ENCODE measurements at places on chromosomes 7 and 10.

DNA sequence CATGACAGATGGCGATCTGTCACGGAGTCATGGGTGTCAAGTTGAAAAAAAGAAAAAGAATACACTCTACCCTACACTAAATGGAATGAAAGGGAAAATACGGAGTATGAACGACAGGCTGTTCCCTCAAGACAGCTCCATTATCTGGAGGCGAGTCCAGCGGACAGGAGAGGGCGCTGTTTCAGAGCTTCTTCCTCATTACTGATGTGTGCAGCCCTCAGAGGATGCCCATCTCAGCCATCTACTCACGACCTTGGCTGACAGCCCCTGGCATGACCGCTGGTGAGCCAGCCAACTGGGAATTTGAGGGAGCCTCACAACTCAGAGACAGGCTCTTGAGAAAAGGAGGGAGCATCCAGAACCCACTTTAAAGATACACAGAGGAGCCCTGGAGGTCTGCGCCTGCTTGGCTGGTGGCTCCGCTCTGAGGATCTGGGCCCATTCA lies 49.6 kb upstream of the SMNDC1 start:
- peak; percentile 27 for DNase-seq

- DNase-seq = peak; percentile 31
Measured at GRCh38 chr10:6669269-6669859, 89.3 kb upstream of the PRKCQ start.

DNA sequence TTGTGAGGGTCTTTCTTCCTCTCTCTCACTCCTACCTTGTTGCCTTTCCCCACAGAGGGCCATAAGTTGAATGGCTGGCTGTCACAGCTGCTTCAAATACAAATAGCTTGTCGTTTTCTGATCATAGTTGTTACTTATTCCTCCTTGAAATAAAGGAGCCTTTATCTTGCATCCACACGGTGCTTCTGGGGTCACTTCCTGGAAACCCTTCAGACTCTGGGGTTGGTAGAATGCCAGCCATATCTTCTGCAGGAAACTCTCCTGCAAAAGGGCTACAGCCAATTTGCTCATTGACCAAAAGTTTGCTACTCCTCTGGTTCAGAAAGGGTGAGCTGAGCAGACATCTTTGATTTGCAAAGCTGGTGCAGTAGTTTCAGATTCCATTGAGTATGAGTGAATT lies 70.4 kb downstream of the FAM185A start:
- DNase-seq = no peak

DNA sequence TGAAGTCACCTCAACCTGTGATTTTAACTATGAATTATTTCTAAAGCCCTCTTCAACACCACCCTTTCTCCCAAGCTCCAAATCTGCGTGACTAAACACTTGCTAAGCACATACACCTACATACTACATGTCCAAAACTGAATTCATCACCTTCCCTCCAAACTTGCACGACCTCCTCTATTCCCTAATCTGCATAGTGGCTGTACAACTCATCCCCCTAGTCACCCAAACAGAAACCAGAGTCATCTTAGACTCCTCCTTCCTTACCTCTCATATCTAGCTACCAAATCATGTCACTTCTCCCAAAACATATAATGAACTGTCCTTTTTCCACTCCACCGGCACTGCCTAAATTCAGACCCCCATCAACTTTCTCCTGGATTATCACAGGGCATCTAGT lies 16.2 kb downstream of the ARHGAP21 start:
- no peak for DNase-seq

DNA sequence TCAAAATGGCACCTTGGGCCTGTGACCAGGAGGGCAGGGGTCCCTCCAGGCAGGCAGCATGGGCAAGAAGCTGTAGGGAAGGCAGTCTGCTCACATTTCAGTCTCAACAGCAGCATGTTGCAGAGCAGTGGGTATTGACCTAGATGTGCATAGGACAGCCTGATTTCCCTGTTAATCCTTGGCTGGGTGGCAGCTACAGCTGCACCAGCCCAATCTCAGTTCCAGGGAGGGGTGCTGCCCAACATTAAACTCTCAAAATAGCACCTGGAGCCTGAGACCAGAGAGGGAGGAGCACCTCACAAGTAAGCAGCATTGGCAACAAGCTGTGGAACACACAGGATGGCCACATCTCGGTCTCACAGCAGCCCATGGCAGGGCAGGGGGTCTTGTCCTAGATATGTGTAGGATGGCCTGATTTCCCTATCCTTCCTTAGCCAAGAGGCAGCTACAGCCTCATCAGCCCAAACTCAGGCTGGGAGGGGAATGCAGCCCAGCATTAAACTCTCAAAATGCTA lies 10.3 kb downstream of the TMEM140 start:
- no peak for DNase-seq

DNA sequence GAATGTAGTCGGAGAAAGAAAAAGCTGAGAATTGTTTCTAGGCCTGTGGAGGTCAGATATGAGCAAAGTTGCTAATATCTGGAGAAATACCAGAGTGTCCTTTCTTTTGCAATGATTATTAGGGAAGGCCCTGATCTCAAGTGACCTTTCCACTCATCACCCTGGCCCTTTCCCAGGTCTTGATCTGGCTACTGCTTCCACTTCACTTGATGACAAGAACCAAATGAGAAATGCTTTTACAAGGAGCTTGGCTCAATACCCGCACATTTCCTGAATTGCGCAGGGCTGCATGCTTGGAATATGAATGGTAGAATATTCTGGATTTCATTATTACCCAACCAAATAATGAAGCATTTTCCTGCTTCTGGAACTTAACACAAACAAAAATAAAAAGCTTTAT lies 104.6 kb downstream of the ITGB8 start:
- no peak for DNase-seq

- DNase-seq = no peak
Measured at GRCh38 chr7:92295391-92295790, 49.6 kb downstream of the ANKIB1 start.

DNA sequence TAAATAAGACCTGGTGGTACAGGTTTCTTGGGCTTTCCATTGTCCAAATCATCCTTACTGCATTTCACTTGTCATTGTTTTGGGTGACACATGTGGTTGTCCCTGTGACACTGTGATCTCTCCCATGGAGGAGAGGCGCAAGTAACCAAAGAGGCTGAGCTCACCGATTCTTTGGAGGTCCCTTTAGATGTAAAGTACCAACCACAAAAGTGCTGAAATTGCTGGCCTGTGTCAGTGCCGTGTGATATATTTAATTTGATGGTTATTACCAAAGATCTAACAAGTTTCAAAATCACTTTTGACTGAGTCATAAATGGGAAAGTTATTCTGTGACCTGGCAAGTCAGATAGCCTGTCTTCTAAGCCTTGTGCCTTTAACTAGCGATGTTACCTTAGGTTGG lies 19.4 kb downstream of the MCM10 start:
- DNase-seq = no peak

- DNase-seq = peak; percentile 30
Measured at GRCh38 chr7:5665094-5666025, 116.1 kb downstream of the RNF216 start.

GRCh38 chr10:70475661-70476060 lies 2.9 kb upstream of the PALD1 start:
- no peak for DNase-seq

GRCh38 chr7:143285806-143286521 lies 1.2 kb downstream of the TMEM139 start:
- no peak for DNase-seq

DNA sequence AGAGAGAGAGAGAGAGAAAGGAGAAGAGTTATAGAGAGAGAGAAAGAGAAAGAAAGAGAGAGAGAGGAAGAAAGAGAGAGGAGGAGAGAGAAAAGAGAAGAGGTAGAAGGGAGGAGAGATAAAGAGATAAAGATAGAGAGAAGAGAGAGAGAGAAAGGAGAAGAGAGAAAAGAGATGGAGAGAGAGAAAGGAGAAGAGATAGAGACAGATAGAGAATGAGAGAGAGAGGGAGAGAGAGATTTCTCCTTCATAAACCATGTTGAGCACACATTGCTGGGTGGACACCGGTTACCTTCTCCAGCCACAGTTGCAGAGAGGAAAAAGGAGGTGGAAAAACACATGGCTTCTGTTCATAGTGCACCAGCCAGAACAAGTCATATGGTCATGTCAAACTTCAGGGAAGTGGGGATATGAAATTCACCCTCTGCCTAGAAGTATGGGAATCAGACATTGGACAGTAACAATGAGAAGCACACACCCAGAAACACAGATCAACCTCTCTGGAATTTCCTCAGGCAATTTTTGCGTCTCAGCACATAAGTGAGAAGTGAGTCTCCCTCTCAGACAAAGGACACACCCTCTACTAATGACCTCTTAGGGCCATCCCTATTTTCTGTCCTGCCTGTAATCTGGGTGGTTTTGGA lies 172.5 kb upstream of the SVIL start:
- DNase-seq = no peak

DNA sequence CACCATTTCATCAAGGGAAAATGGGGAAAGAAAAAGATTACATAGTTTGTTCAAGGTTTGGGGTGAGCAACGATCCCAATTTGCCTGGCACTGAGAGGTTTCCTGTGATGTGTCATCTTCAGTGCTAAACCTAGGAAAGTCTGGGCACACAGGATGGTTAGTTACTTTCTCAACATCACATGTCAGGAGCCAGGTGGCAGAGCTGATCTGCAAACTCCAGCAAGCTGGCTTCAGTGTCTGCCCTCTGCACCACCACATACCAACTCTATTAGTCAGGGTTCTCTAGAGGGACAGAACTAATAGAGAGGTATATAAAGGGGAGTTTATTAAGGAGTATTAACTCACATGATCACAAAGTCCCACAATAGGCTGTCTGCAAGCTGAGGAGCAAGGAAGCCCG lies 11.3 kb downstream of the ADAM12 start:
- no peak for DNase-seq

DNA sequence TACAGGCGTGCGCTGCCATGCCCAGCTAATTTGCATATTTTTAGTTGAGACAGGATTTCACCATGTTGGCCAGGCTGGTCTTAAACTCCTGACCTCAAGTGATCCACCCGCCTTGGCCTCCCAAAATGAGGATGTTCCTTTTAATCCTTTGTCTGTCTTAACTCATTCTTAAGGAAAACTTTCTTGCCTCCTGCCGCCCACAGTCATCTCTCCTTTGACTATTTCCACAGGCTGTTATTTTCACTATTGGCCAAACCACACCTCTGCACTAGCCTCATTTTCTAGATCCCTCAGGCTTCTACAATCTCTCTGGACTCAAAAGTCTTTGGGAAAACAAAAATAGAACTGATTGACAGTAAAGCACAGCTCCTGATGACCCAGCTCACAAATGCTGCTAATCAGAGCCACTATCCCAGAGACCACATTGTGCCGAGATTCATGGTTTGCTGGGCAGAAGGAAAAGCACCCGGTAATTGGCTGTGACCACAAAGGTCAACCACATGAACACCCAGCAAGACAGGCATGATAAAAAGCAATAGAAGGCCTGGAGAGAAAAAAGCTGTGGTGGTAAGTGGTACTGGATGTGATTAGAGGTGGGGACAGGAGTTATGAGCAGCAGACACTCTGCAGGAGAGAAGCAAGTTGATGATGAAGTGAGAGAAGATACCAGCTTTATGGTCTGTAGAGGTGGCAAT lies 44.1 kb upstream of the ZNRF2 start:
- no peak for DNase-seq

All from LNCaP clone FGC (cell line).